ENCODE measurements at places on chromosomes 4 and X.
A peak's percentile ranks its signal among the peaks of the same experiment; 100 is the strongest.

DNA sequence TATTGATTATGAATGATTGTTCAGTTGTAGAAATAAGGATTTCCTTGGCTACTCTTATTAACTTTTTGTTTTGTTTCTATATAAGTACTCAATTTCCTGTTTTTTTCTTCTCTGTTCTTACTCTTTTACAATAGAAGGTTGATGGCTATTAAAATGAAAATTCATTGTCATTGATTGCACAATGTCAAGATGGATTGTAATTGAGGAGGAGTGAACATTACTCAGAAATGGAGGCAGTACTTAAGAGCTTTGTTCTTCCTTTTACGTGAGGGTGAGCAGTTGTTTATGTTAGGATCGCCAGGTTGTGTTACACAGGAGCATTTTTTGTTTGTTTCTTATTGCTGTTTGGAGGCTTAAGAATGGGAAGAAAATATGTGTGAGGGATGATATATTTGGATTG, 2062.4 kb downstream of the ARAP2 start:
- DNase-seq, result no peak

- DNase-seq, result no peak
These were observed at the start of gene CCNQ for GRCh38 chrX:153598541-153599191. TSS of gene CCNQ (minus strand) at chrX:153599139. CDS start at chrX:153599073, 66 bp downstream.

- DNase-seq, result peak; percentile 17
These were observed 50.5 kb downstream of the GRK4 start for GRCh38 chr4:3013839-3014350.

DNA sequence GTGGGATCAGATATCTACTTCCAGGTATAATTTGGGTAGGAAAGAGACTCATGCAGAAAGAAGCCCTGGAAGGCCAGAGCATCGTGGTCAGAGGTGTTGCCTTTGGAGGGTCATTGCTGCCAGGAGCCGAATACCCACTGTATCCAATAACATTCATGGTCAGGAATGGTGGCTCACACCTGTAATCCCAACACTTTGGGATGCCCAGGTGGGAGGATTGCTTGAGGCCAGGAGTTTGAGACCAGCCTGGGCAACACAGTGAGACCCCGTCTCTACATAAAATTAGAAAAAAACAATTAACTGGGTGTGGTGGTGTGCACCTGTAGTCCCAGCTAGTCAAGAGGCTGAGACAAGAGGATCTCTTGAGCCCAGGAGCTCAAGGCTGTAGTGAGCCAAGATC, 10.9 kb upstream of the F11 start:
- no peak for DNase-seq

DNA sequence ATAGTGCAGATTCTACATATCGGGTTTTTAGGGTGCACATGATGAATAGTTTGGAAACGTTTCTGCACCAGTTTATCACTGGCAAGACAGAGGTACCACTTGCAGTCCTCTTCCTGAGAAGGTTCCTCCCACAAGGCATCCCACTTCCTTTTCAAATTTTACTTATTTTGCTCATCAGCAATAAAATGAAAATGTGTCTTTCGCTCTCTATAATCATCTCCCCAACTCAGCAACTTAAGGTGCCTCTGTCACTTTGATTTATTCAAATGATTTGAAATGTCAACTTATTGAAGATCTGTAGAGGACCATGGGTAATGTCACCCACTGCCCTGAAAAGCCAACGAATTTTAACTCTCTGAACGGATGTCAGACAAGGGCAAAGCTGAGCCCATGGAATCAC, 53.2 kb downstream of the VGLL1 start:
- no peak for DNase-seq

GRCh38 chrX:138191998-138192397, 519.5 kb downstream of the FGF13 start:
- no peak for DNase-seq

- no peak for DNase-seq
These were observed 554 bp downstream of the PCDH7 start for GRCh38 chr4:30720661-30721184.

GRCh38 chr4:92305148-92305877, 1.5 kb downstream of the GRID2 start:
- no peak for DNase-seq

- no peak for DNase-seq
These were observed 25.4 kb downstream of the TMSB4X start for GRCh38 chrX:13000301-13000811.
